ENCODE measurements at places on chromosomes 4 and X. TPM values are rescaled to one million over a fixed set of nuclear protein-coding genes. Genes with fewer than 3 reads are reported as not detected.
A peak's percentile ranks its signal among the peaks of the same experiment; 100 is the strongest.

MAGEA12 gene
- not detected for polyA plus RNA-seq

MND1 gene
- polyA plus RNA-seq, result 5.3 TPM

CNGA1 gene
- 0.21 TPM for polyA plus RNA-seq

GRCh38 chr4:5780831-5781480 lies 70.0 kb downstream of the EVC start:
- DNase-seq, result no peak

DNA sequence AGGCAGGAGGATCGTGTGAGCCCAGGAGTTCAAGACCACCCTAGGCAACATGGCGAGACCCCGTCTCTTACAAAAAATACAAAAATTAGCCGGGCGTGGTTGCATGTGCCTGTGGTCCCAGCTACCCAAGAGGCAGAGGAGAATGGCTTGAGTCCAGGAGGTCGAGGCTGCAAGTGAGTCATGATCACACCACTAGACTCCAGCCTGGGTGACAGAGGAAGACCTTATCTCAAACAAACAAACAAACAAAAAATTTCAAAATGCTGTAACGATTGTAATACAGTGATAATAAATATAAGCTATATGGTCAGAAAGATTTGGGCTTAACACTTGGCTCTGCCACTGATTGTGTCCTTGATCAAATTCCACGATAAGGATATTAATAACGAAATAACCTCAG lies 24.2 kb downstream of the SLC25A4 start:
- DNase-seq, result no peak

GRCh38 chr4:97912156-97912555 lies 231.1 kb downstream of the STPG2 start:
- DNase-seq, result no peak

GRCh38 chrX:9911487-9911886 lies 55.7 kb upstream of the CLDN34 start:
- DNase-seq, result no peak

DNA sequence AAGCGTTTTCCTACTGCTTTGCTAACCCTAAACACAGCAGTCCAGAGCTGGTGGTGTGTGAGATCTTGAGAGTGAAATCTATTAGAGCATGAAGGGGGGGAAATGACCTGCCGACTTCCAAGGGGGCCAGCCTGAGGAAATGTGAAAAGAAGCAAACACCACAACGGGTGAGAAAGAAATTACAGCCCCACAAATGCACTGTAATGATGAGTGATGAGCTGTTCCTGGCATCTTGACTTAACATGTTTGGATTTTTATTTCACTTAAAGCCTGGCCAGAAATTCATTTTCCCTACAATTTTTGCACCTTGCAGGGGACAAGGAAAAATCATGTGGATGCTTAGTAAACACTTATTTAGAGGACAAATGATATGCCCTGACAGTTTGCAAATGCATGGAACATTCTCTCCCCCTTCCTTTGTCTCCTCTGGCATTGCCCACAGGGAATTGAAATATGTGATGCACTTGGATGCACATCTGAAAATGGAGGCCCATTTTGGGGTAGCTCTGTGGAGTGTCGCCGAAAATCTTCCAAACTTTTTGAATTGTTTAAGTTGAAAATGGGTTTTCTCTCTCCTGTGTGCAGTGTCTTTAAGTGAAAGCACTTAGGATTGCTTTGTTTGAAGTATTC lies 84.3 kb upstream of the TMEM150C start:
- peak; percentile 33 for DNase-seq

DNA sequence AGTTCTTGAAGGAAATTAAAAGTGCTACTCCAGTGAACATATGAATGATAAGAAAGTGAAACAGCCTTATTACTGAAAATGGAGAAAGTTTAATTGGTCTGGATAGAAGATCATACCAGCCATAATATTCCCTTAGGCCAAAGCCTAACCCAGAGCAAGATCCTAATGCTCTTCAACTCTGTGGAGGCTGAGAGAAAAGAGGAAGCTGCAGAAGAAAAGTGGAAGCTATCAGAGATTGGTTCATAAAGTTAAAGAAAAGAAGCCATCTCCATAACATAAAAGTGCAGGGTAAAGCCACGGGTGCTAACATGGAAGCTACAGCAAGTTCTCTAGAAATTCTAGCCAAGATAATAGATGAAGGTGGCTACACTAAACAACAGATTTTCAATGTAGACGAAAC lies 85.5 kb upstream of the ATOH1 start:
- DNase-seq, result no peak

DNA sequence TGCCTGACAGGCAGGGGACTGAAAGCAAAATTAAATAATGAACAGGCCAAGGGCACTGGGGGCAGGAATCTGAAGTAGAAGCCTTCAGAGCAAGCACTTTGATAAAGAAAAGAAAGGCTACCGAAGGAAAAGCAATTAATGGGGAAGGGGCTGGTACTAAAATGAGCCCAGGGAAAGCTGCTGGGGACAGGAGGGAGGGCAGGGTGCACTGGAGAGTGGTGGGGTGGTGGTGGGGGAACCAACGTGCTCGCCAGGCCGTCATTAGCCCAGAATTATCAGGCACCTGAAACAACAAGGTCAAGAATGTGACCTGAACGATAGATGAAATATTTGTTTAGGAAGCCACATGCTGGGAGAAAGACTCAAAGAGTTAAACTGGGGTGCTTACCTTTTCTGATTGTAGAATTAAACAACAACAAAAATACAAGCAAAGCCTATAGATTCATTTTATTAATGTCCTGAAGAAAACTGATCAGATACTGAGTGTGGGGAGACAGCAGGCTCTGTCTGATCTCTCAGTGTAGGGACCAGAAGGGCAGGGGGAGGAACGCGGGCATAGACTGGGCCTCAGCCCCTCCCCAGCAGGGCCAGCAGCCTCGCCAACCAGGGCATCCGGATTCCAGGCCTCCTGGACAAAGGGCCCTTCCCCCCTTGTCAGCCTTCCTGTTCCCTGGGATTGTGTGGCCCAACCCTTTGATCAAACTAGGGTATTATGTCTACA lies 239.7 kb upstream of the KLF3 start:
- no peak for DNase-seq

DNA sequence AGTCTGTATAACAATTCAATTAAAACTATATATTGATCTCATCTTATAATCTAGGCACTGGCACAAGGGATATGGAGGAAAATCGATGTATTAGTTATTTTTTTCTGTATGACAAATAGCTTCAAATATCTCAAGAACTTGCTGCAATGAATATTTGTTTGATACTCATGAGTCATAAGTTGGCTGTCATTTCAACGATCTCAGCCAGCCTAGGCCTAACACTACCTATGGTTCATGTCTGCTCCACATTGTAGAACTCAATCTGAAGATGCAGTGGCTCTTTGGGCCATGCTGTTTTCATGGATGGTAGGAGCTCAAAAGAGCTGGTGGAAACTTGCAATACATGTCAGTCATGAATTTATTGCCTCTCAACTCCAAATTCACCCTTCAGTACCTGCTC lies 44.7 kb downstream of the MAGEB17 start:
- no peak for DNase-seq

MAGEA1 gene
- polyA plus RNA-seq, result not detected

GRCh38 chr4:76699751-76700310 lies 198.1 kb downstream of the SOWAHB start:
- DNase-seq, result no peak

DNA sequence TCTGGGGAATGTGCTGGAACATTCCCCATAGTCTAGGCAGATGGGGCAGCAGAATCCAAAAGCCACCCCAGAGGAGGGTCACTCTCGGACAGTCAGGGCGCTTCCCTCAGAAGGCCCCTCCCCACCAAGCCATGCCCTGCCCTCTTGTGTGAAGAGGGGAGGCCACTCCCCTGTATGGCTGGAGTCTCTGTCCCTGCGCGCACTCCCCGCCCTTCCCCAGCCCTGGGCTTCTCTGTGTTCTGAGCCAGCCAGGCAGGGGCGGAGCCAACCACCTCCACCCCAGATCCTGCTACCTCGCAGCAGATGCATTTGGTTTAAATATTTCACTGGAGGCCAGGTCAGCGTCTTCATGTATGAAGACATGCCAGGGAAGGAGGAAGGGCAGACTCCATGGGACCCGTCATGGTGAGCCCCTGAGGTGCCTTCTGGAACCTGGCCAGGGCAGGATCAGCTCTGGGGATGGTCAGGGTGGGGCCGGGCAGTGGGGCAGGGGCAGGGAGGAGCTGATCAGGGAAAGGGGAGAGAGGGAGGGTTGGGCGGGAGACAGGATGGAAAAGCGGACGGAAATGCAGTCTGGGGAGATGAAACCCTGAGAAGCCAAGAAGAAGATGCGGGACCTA lies 107.3 kb downstream of the ADRA2C start:
- no peak for DNase-seq

DNA sequence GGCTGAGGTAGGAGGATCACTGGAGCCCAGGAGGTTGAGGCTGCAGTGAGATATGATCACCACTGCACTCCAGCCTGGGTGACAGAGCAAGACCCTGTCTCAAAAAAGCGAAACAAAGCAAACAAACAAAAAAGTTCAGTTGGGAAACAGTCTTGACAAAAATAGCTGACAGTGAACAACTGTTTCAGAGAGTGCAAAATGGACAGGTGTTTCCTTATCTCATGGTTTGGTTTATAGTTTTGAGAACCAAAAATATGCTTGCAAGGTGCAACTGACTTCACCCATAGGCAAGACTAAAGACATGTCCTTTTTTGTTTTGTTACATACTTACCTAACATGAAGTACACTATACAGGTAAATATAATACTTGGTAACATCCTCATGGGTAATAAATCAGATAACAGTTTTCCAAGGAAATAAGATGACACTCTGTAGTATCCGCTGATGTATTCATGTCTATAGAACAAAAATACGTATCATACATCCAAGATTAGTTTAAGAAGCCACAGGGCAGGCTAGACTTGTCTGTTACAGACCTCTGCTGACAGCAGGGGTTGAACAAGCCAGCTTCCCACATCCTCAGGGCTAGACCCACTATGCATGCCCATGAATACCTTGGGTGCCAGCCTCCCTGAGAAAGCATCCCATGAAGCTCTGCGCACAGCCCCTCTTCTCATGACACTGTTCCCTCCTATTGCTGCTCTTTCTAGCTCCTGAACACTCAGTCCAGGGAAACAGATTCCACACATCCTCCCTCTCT lies 59.3 kb downstream of the ABCG2 start:
- DNase-seq, result no peak

Measured in muscle of leg (tissue), 16 donors.